ENCODE measurements at places on chromosomes 2 and 18.

DNA sequence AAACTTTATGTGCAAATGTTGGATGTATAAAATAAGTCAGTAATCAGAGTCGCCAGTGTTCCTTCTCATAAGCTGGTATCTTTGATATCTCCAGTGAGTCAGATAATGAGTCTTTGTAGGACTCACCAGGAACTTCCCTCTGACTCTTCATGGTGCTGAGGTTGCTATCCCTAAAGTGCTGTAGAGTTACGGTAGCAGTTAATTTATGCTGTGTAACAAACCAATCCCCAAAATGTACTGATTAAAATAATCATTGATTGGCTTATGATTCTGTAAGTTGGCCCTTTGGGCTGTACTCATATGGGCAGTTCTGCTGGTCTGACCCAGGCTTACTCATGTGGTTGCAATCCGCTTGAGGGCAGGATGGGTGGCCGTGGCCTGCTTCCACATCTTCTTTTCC, 43.8 kb downstream of the MAIP1 start:
- DNase-seq: no peak

- no peak for DNase-seq
These were observed 24.3 kb downstream of the RHOB start for GRCh38 chr2:20471148-20471547.

DNA sequence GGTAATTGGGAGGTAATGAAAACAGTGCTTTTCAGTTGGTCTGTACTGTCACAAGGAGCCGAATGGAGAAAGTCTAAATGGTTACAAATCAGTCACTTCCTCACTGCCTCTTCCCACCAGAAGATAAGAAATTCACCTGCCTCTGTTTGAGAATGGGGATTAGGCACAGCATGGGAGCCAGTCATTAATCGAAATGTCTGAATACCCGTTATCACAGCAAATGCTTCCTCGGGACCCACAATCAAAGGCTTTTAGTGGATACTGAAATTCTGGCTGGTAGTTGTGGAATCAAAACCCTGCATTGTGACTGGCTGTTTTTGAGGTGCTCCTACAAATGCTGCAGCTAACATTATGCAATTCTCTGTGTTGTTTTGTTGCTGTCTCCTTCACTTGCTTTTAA, 461.0 kb upstream of the MEX3C start:
- no peak for DNase-seq

GRCh38 chr2:230254152-230254881, 28.8 kb downstream of the SP140 start:
- no peak for DNase-seq

- no peak for DNase-seq
These were observed 64.8 kb upstream of the SLC1A4 start for GRCh38 chr2:64924170-64924934.

GRCh38 chr2:805664-806063, 128.5 kb upstream of the TMEM18 start:
- DNase-seq: no peak

DNA sequence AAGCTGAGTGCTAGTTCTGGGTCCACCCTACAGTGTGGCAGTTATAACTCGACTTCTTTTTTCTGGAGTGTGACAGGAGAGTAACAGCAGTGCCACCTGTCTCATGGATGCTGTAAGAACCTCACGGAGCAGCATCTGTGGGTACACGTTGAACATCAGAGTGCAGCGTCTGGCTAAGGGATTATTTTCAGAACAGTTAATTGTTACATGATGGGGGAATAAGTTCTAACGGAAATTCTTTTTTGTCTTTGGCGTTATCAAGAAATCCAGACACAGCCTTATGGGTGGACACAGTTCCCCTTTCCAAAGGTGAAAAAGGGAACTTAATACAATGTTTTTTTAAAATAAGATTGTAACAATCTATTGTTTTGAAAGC, 28.3 kb upstream of the TOGARAM2 start:
- DNase-seq: no peak

- no peak for DNase-seq
These were observed 314.4 kb downstream of the MTX2 start for GRCh38 chr2:176583607-176584006.

- DNase-seq: no peak
These were observed 29.0 kb upstream of the TTR start for GRCh38 chr18:31562726-31563125.

DNA sequence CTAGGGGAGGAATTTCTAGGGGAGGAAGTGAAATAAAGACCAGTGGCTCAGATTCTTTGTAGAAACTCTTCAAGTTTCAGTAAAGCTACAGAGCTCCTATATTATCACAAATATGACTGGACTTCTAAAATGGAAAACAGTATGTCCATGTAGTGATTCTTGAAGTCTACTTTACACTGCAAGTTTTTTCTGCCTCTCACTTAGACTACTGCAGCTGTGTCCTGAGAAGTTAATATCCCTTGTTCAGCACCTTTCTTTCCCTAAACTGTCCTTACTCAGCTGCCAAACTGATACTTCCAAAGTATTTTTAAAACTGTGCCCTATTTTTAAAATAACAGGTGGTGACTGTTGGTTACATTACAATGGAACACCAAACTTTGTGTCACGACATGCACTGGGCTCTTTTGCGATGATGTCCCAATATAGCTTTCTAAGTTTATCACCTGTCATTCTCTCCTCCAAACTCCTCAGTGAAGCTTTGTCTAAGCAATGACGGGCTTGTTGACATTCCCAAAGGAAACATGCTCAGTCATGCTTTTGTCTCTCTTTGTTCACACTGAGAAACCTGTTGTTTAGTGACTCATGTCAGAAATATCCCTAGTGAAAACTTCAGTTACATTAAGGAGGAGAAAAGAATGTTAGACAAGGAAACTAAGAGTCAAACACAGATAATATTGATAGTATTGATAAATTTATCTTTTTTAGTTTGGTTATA, 341.1 kb downstream of the ARL6IP6 start:
- DNase-seq: no peak

- DNase-seq: no peak
These were observed 94.2 kb downstream of the TPGS2 start for GRCh38 chr18:36734596-36734995.

- no peak for DNase-seq
These were observed 447.7 kb downstream of the SOX11 start for GRCh38 chr2:6139916-6140315.

GRCh38 chr2:180983468-180984242, 3.2 kb downstream of the UBE2E3 start:
- DNase-seq: no peak

GRCh38 chr18:76455003-76455676, 39.9 kb downstream of the ZNF516 start:
- DNase-seq: no peak

- no peak for DNase-seq
These were observed 254.0 kb downstream of the NRXN1 start for GRCh38 chr2:50777954-50778353.

DNA sequence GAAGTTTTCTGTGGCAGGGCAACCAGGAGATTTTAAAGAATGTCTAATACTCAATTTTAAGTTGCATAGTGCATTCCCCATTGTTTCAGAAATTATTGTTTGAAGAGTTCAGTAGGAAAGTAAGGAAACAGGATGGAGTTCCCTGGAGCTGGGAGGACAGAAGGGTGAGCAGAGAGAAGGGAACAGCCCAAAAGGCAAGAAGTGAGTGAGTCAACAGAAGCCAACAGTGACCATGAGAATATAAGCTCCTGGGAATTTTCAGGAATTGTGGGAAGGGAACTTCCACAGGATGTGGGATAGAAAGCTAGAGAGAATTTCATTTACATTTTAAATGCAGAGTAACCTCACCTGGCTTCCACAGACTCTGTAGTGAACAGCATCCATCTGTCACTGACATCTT, 268.1 kb upstream of the ATP5MC3 start:
- DNase-seq: no peak

- DNase-seq: no peak
These were observed 300.2 kb downstream of the CELF4 start for GRCh38 chr18:37265382-37265781.

DNA sequence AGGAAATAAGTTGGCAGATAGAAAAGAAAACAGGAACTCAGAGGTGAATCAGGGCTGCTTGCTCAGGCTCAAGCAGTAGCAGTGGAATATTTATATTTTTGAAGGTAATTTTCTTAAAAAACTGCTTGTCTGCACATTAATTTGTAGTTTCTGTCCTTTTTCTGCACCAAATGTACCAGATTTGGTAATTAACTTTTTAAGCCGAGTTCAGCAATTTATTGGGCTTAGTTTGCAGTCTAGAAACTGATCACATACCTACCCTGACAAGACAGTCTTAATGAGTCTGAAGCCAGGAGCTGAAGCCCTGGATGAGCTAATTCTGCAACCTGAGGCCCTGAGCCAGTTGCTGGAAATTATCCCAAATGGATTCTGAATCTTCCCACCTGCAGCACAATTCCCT, 647.0 kb downstream of the TDRD15 start:
- DNase-seq: no peak

DNA sequence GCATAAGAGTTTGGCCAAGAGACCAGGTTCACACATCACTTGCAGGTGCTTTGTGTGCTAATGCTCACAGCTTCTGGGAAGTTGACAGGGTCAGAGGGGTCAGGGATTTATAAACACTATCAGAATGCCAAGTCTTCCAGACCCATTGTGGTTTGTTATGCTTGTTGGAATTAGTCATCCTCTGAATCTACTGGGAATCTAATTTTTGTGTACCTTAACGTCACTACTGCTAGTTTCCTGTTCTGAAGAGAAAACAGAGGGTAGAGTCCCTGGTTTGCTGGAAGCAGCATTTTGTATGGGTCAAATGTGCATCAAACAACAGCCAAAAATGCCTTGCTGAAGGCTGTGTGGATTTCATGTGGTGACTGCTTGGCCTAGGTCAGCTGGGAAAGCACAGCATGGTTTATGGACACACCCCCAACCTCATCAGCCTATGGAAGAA, 33.3 kb downstream of the ANTXR1 start:
- DNase-seq: no peak

GRCh38 chr2:118049816-118050140, 35.9 kb upstream of the CCDC93 start:
- no peak for DNase-seq

GRCh38 chr2:149926149-149926548, 338.6 kb upstream of the MMADHC start:
- DNase-seq: no peak

DNA sequence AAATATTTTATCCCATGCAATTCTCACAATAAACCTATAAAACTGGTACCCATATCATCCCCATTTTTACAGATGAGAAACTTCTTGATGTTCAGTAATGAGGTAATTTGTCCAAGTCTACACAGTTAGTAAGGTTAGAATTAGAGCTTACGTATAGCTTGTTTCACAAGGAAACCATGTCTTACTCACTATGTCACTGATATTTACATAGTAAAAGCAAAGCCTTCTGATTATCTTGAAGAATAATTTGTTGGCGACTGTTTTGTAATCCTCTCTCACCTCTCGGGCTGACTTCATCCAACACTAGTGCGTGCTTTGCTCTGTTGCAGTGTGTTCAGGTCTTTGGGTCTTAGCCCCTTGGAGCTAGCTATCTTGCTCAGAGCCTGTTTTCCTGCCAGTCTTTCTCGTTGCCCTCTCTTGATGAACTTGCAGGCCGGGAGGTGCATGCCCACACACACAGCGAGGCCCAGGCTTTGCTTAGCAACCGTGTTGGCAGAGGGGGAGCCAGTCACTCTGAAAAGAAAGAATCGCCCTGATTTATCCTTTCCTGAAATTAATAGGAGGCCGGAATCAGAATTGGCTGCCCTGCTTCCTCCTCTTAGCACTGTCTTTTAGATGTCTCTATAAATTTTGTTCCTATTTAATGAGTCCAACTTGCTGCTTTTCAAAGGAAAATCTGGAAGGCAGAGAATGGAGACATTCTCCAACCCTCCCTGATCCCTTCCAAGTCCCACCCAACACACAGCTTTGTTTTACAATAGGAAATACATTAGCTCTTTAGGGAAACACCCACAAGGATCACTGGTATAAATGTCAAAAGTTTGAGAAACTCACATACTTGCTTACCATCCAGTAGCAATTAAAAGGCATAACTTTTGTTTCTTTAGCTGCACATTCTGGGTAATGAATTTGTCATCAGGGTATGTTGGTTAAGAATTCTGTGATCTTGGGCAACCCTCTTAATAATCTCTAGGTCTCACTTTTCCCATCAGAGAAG, 97.6 kb upstream of the SEC11C start:
- DNase-seq: no peak

- no peak for DNase-seq
These were observed 963 bp upstream of the MRPL44 start for GRCh38 chr2:223956300-223956699.

DNA sequence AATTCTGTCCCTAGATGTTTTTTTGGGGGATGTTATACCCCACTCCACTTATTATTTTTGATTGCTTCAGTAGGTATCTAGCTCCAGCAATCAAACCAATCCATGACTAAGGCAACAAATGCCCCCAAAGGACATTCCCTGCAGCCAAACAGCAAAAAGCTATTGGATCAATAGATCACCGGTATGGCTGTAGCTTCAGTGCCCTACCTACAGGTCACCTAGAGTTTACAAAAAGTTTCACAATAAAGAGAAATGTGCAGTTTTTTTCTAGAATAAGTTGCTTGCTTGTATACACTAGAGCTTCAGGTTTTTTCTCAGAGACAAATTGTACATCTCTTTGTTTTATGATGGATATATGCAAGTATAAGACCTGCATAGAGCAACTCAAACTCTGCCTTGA, 27.7 kb downstream of the PDE11A start:
- DNase-seq: no peak

DNA sequence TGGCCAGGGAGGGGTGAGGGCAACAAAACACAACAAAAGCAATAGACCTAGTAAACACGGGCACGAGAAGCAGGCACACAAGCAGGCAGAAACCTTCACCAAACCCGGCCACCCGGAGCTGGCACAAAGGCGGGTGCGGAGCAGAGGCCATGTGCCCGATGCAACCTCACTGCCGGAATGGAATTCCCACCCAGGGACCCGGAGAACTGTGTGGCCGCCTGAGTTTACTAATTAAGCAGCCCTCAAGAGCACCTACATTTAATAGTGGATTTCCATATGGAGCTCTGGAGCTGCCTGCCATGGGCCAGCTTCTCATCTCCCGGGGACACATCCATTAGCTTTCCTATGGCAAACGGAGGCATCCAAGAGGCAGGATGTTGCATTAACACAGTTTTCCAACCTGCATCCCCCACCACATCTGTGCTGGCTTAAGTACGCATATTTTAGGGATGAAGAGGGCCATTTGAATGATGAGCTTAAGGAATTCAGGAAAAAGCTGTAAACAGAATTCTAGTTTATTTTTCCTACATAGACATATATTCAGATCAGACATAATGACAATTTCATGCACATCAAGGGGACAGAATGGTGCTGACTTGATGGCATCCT, 104.5 kb upstream of the SMIM21 start:
- no peak for DNase-seq
